Suprapubic skin (tissue), 4 donors: ENCODE measurements at places on chromosomes 3 and 15.
A peak's percentile ranks its signal among the peaks of the same experiment; 100 is the strongest.

DNA sequence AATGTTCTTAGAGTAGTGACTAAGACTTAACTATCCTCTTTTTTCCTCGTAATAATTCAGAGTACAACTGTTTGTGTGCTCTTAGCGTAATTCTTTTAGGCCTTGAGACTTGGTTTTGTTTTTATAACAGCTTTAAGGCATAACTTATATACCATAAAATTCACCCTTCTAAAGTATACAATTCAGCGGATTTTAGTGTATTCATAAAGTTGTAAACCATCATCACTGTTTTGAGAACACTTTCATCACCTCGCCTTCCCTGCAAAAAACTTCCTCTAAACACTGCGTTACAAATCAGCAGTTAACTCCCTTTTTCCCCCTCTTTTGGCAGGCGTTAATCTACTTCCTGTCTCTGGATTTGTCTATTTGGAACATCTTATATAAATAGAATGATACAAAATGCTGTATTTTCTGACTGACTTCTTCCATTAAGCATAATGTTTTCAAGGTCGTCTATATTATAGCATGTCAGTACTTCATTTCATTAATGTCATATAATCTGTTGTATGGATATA lies 18.7 kb downstream of the DNAJC13 start:
- DNase-seq = no peak

DNA sequence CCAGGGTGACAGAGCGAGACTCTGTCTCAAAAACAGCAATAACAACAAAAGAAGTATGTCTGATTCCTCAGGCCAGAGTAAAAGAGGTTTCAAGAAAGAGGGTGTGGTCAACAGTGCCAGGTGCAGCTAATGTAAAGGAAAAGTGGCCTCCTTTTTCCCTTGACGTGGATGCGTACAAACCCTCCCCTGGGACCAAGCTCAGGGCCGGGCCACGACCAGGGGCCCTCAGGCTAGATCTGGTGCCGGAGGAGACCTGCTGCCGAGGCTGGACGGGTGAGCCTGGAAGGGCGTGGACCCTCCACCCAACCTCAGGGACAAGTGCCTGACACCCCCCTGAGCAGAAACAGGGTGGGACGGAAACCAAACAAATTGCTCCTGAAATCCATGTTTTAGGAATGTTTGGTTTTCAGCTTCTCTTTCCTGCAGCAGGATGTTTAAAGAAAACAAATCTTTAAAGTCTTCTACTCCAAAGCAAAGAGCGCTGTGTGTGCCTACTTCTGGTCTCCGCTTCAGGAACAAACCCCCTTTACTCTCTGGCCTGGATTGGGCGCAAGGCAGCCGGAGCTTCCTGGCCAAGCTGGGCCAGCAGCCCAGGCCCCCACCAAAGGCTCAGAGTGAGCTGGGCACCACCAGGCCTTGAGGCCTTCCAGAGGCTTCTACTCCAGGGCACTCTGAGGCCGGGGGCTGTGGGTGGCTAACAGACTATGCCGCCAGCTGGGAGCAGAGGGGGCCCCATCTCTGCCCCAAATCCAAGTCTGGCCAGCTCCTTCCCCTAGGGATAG lies 21.4 kb downstream of the ZDHHC19 start:
- DNase-seq = no peak

DNA sequence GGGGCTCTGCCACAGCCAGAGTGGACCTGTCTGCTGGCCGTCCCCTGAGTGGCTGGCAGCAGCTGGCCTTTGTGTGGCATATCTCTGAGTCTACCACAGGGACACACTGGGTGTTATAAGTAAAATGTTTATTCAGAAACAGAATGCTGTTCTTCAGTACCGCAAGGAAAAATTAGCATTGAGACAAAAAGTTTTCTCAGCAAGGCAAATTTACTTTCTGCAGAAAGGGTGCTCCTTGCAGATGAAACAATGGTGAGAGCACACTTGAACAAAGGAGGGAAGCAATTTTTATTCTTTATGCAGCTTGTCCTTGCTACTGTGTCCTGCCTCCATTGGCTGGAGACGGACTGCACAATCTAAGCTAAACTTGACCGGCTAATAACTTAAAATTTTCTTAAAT lies 4.0 kb downstream of the TMEM89 start:
- no peak for DNase-seq

- DNase-seq = no peak
These were observed 172.1 kb upstream of the LRRN1 start for GRCh38 chr3:3627114-3627513.

GRCh38 chr15:40010686-40011085 lies 28.3 kb downstream of the SRP14 start:
- no peak for DNase-seq

- DNase-seq = no peak
These were observed 88.6 kb upstream of the GSK3B start for GRCh38 chr3:120182613-120183511.

GRCh38 chr15:101120987-101121386 lies 130.9 kb downstream of the CHSY1 start:
- no peak for DNase-seq

GRCh38 chr3:118272991-118273390 lies 761.7 kb downstream of the IGSF11 start:
- DNase-seq = no peak

- DNase-seq = no peak
These were observed 2.3 kb downstream of the IL5RA start for GRCh38 chr3:3107858-3108257.

GRCh38 chr3:172709774-172710663 lies 848 bp downstream of the NCEH1 start:
- DNase-seq = peak; percentile 79

DNA sequence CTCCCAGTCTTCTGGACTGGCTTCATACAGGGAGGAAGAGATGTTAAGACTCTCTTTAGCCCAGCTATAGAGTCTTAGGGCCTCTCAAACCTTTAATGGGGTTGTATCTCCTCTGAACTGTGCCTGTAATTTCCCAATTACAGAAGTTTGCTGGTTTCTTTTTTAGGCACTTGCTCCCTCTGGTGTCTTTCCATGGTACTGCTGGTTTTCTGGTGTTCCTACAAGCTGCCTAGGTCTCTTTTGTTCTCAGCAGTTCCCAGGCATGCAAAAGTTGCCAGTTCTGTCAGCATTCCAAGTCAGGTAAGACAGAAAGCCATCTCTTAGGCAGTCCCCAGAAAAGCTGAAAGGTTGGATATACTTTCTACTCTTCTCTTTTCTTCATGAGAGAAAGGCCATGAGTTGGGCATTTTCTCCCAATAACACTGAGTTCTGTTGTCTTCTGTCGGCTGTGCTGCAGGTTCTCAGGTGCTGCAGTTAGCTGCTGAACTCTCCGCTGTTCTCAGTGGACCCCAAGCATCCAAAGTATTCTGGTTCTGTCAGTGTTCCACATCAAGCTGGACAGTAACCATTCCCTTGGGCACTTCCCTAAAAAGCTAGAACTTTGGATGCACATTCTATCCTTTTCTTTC lies 54.4 kb upstream of the EHHADH start:
- no peak for DNase-seq

GRCh38 chr15:62783303-62783957 lies 259.1 kb upstream of the TPM1 start:
- no peak for DNase-seq

GRCh38 chr3:139909811-139910210 lies 25.2 kb upstream of the CLSTN2 start:
- no peak for DNase-seq

DNA sequence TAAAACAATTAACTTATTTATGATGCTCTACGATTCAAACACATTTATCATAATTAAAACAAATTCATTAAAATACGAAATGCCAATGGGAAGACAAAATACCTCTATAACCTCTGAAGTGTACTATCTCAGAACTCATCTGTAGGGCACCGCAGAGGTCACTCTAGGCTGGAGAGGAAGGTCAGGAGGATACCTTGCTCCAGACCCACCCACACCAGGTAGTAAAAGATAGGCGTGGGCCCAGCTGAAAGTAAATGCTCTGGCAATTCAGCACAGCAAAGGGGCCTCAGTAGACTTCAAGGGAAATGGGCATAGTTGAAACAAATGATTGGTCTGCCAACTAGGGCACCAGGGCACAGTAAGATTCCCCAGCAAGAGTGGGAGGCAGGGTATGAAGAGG lies 26.0 kb upstream of the SPPL2A start:
- no peak for DNase-seq

DNA sequence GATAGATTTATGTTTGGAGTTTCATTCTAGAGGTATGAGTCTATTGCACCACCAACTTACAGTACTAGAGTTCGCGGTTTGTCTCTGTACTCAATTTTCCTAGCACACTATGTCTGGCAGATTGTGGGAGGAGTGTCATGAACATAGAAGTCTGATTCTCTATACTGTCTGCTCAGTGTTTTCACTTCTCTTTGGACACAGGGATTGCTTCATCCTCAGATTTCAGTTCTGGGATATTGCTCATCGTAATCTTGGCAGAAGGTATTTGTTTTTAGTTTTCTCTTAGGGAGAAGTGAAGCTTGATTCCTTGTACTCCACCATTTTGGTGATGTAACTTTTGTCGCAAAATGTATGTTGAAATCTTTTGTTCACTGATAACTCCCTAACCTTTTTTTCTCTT lies 27.8 kb upstream of the AZI2 start:
- no peak for DNase-seq

DNA sequence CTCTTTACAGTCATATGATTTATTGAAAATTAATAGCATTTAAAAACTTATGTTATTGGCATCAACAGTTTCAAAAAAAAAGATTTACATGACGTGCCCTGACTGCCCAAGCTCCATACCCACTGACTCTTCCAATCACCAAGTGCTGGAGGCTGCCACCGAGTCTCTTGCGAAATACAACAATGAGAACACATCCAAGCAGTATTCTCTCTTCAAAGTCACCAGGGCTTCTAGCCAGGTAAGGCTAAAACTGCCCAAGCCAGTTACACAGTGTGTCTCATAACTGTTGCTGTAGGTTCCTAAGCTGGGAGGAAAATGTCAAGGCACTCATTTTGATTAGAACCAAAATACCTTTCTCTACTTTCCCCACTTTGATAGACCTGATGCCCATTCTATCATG lies 4.5 kb downstream of the FETUB start:
- DNase-seq = peak; percentile 61

- DNase-seq = no peak
These were observed 145.0 kb downstream of the ARNT2 start for GRCh38 chr15:80549191-80549590.

- no peak for DNase-seq
These were observed 8.5 kb upstream of the ZBED2 start for GRCh38 chr3:111603679-111604078.

GRCh38 chr15:66524838-66525237 lies 19.7 kb downstream of the ZWILCH start:
- DNase-seq = no peak

GRCh38 chr15:88487178-88487795 lies 19.8 kb downstream of the MRPS11 start:
- no peak for DNase-seq

DNA sequence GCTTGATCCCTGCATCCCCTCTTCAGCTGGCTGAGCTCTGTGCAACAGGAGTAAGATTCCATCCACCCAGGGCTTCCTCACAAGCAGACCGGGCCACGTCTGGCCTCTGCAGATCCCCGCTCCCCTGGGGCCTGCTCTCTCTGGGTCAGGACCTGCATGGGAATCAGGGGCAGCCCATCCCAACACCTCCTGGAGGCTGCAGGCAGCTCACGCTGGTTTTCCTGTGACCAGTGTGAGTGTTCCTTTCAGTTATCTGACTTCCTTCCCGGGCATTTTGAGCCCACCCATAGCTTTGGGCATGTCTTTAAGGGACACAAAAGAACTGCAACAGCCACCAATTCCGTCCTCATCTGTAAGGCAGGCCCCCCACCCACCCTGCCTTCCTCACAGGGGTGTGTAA lies 16.3 kb downstream of the NUP210 start:
- DNase-seq = no peak

DNA sequence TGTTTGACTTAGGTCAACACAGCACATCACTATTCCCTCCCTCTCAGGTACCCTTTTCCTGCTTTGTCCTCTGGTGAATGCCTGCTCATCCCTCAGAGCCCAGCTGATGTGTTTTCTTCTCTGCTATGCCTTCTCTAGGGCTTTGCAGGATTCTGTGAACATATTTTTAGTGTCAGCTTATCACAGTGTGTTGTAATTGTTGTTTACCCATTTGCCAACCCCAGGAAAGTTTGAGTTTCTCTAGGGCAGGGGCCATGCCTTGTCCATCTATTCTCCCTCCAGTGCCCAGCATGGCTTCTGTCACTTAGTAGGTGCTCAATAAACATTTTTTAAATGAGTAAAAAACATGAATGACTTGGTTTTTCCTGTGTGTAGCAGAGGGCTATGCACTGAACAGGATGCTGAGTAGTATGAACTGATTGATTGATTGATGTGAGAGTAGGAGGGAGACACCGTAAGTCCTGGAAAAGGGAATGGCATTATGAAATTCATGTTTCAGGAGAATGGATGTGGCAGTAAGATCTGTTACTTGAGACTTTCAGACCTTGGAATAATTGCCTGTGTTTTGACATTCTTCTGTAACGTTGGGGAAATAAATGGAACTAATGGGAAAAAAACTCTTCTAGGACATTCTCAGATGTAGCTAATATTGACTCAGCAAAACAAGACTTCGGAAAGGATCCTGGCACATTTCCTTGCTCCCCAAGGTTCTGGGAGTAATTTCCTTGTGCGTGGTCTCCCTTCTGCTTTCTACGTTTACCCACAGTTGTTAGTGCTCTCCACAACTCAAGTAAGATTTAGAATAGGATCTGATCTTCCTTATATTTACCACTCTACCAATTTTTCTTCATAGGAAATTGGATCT lies 267.3 kb upstream of the TBL1XR1 start:
- DNase-seq = no peak

DNA sequence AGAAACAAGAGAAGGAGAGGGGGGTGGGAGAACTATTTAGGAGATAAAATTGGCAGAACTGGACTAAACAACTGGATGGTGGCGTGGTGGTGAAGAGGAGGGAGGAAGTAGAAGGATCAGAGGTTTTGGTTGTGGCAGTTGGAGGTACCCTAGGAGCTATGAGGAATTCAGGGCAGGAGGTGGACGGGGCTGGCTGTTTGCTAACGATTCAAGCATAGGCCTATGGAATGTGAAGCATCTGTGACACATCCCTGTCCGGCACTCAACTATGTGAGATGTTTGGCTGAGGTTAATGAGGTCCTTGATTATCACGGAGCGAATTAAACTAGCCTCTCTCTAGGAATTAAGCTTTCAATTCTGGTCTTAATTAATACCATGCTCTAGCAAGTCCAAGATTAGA lies 13.5 kb downstream of the TARS3 start:
- no peak for DNase-seq

GRCh38 chr3:15470261-15470660 lies 42.9 kb downstream of the EAF1 start:
- DNase-seq = no peak

DNA sequence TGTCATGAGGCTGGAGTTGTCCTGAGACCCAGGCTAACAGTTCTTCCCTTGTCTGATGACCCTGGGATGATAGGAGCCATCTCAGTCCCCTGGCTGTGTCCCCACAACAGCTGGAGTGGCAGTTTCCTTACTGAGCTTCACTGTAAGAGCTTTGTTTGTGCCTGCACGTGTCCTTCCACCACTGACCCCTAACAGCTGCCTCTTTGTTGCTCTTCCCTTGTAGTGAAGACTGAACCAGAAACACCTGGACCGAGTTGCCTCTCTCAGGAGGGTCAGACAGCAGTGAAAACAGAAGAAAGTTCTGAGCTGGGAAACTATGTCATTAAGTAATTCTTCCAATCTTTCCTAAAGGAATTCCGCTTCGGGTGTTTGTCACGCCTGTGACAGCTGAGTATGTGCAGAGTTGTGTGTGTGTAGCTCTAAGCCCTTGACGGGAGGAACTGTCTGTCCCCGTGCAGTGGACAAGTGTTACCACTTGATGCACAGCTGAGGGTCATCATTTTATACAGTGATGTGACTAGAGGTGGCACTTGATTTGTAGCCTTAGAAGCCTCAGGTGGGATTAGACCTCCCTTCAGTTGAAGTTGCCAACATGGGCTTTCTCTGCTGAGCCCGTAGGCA lies 25.0 kb downstream of the MAP6D1 start:
- DNase-seq = no peak
